ENCODE measurements at places on chromosomes 11 and 22.

GRCh38 chr22:18056161-18056666 is 21.6 kb upstream of the PEX26 start:
- DNase-seq: no peak

GRCh38 chr11:1896468-1896867 is 4.8 kb upstream of the PRR33 start:
- DNase-seq: no peak

DNA sequence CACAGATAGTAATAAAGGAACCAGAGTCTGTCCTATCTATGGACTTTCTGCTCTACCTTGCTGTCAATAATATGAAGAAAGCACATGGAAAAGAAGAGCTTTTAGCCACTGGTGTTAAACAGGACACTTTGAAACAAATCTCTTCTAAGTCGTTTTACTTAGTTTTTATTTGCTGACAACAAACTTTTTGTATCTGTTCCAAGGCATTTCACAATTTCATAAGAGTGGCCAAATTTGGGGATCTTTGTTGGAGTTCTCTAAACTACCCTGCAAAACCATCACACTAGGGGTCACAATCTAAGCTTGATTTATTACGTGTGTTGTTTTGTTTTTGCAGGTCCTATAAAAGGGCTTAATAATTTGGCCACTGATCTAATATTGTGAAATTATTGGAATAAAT is 54.4 kb downstream of the BBOX1 start:
- no peak for DNase-seq

GRCh38 chr11:104094576-104094975 is 58.1 kb downstream of the DDI1 start:
- no peak for DNase-seq

DNA sequence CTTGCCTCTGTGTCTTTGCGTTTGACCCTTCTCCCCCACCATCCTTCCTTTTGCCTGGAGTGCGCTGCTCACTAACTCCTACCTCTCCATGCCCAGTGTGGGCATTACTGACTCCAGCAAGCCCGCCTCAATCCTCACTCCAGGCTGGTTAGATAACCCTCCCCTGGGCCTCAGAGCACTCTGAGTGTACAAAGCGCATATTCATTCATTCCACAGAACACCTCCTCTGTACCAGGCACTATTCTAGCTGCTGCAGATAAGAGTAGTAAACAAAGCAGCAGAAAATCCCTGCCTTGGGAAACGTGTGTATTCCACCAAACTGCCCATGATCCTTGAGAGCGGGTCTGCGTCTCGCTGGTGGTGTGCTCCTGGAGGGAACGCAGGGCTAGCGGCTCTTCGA is 3.2 kb downstream of the SLC22A8 start:
- no peak for DNase-seq

GRCh38 chr11:537622-538430 is 499 bp downstream of the LRRC56 start:
- no peak for DNase-seq

- DNase-seq: no peak
These were observed 17.1 kb downstream of the TTC12 start for GRCh38 chr11:113331441-113331840.

GRCh38 chr11:128720522-128720985 is 26.7 kb downstream of the FLI1 start:
- peak; percentile 43 for DNase-seq

DNA sequence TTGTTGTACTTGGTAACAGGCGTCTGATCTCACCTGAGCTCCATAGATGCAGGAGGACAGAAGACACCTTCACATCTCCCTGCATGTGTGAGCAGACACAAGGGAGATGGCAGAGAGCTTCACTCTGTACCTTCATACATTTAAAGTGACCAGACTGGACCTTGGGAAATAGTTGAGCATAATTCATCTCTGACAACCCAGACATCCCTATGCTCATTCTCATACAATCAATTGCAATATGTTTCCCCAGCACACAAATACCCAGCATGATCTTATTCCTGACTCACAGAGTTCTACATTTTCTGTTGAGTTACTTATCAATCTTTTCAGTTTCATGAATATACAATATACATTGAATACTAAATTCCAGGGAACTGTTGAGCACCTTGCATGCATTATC is 488.2 kb upstream of the API5 start:
- no peak for DNase-seq

DNA sequence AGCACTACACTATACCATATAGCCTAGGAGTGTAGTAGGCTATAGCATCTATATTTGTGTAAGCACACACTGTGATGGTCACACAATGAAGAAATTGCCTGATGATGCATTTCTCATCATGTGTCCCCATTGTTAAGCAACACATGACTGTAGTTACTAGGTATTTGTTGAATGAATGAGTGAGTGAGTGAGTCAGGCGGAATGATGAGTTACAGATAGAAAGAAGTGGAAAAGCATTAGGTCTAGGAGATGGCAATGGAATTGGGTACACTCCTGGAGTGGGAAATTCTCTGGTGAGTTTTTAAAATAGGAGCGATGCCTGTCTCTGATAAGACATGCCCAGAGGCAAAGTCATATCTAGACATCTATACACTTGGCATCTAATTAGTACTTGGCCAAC is 160.5 kb upstream of the TBCEL start:
- no peak for DNase-seq

GRCh38 chr22:33726294-33726734 is 194.0 kb downstream of the LARGE1 start:
- DNase-seq: no peak

DNA sequence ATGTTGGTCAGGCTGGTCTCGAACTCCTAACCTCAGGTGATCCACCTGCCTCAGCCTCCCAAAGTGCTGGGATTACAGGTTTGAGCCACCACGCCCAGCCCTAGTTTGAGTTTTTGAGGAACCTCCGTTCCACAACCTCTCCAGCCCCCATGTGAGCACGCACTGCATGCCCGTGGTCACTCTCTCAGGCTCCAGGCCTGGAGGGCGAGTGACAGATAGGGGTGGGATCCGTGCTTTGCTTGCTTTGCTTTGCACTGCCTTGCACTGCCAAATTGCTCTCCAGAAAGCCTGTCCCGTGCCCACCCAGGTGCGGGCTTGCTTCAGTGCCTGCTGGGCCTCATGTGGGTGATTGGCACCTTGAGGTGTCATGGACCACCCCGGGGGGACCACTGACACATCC is 29.9 kb downstream of the FGF4 start:
- DNase-seq: no peak

GRCh38 chr11:78061088-78061920 is 2.4 kb upstream of the THRSP start:
- no peak for DNase-seq

GRCh38 chr11:59255281-59255680 is 42.6 kb upstream of the MPEG1 start:
- DNase-seq: no peak

GRCh38 chr11:121591405-121592033 is 138.8 kb upstream of the SORL1-AS1 start:
- peak; percentile 51 for DNase-seq

- DNase-seq: no peak
These were observed 60.8 kb upstream of the ZBED5 start for GRCh38 chr11:10918698-10919097.

DNA sequence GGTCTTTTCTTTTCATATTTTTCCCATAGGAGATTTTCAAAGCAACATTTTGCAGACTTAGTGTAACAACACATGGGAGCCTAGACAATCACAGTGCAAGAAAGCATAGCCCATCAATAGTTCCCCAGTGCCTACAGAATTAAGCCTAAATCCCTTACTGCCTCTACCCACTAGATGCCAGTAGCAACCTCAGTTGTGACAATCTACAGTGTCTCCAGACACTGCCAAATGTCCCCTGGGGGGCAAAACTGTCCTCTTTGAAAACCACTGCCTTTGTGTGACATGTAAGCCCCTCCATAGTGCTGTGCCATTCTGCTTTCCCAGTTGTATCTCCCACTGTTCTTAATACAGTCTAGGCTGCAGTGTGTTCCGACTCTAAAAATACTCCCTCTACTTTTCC is 1329.0 kb downstream of the LRRC4C start:
- no peak for DNase-seq

GRCh38 chr11:58621586-58622262 is 741 bp upstream of the CNTF start:
- DNase-seq: no peak

DNA sequence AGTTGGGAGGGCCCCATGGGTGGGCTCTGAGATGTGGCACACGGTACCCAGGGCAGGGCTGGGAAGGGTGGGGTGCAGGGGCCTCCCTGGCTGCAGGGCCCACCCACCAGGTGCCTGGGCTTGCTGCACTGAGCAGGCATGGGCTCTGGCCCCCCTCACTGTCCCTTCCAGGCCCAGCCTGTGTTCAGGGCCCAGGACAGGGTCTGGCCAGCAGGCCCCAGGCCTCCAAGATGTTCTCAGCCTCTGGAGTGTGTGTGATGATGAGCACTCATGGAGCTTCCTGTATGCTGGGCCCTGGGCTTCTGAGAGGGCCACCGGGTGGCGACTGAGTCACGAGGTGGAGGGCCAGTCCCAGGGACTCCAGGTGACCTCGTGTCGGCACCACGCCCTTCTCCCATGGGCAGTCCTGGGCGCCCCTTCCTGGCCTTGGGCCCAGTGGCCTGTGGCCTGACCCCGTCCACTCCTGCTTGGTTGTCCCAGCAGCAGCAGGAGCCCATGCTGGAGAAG is 55.9 kb upstream of the CCDC188 start:
- DNase-seq: peak; percentile 5

GRCh38 chr11:6489306-6489705 is 7.8 kb upstream of the DNHD1 start:
- no peak for DNase-seq

GRCh38 chr11:104582431-104582830 is 315.8 kb downstream of the CASP12 start:
- no peak for DNase-seq

GRCh38 chr11:114269498-114269897 is 26.7 kb upstream of the NNMT start:
- DNase-seq: no peak

GRCh38 chr11:31873124-31873523 is 62.0 kb upstream of the PAX6 start:
- no peak for DNase-seq

GRCh38 chr11:26700574-26701235 is 21.2 kb downstream of the SLC5A12 start:
- no peak for DNase-seq

DNA sequence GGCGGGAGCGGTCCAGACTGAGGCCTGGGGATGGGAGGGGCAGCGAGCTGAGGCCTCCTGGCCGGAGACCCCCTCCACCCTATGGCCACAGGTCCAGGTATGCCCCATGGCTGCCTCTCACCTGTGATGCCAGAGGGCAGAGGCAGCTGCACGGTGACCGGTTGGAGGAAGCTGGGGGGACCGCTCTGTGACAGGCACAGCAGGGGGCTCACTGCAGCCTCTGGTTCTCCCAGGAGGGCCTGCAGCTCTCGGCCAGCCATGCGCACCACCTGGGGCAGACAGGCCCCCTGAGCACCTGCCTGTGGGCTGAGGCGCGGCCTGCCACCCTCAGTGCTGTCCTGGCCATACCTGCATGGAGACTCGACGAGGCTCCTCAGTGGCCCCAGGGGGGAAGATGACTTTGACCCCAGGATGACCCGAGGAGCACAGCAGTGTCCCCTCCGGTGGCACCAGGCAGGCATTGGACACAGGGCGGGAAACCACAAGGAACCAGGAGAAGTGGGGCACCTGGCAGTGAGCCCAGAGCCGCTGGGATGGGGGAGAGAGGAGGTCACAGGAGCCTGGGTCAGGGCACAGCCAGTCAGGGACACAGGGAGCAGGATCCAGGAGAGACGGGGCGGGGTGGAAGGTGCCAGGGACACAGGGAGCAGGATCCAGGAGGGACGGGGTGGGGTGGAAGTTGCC is 3.2 kb upstream of the SLC25A22 start:
- DNase-seq: no peak

Measured in stimulated activated CD4-positive, alpha-beta T cell treated with anti-CD3 and anti-CD28 coated beads, Interleukin-12 subunit alpha, Interleukin-12 subunit beta, amount 100 ng/mL, for 4 hours (primary cell).